Brain pericyte (primary cell): ENCODE measurements at places on chromosomes 3 and 15.

GRCh38 chr3:4303187-4304123, at the start of gene SETMAR:
Gene SETMAR, plus strand, starts transcription at chr3:4303369. Its CDS starts 2 bp downstream, at chr3:4303371.
- DNase-seq = peak; percentile 43

- no peak for DNase-seq
Measured at GRCh38 chr3:2883283-2883682, 226.9 kb downstream of the IL5RA start.

DNA sequence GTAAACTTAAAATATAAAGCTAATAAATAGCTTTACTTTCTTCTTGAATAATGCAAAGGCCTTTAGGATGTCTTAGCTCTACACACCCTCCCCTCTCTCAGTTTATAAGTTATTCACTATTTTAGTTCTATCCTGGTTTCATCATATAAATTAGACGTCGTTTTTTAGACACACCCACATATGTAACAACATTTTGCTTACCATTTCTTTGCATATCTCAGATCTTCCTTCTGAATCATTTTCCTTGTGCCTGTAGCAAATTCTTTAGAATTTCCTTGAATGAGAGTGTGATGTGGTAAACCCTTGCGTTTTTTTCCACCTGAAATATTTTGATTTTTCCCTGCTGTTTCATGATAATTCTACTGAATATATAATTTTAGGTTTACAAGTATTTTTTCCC, 2.5 kb upstream of the DAZL start:
- DNase-seq = no peak

DNA sequence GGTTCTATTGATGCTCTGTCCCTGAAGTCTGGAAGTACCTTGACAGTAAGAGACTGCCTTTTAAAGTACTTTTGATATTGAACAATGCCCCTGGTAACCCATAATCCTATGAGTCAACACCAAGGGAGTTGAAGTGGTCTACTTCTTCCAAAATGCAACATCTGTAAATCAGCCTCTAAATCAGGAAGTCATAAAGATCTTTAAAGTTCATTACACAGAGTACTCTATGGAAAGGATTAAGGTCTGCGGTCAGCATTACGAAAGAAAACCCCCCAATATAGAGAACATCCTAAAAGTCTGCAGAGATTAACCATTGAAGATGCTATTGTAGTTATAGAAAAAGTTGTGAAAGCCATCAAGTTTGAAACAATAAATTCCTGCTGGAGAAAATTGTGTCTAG, 52.7 kb upstream of the CMC1 start:
- DNase-seq = no peak

DNA sequence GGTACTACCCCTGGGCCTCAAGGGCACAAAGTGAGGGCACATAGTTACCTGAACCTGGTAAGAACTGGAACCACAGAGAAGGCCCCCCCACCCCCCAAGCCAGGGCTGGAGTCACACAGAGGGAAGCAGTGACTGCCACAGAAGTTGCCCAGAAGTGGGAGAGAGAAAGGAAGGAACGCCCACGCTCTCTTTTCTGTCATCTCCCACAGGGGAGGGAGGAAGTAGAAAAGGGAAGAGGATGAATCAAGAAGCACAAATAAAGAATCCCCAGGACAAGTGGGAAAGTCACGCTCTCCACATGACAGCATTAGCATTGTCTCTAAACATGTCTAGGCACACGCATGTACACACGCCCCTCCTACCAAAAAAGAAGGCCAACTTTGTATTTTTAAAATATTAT, 114.7 kb upstream of the FRMD4B start:
- no peak for DNase-seq
